ENCODE measurements at places on chromosomes 3 and 15. TPM values are rescaled to one million over a fixed set of nuclear protein-coding genes. Genes with fewer than 3 reads are reported as not detected.

GRCh38 chr3:187943677-187944389, 198.6 kb upstream of the BCL6 start:
- no peak for DNase-seq

DNA sequence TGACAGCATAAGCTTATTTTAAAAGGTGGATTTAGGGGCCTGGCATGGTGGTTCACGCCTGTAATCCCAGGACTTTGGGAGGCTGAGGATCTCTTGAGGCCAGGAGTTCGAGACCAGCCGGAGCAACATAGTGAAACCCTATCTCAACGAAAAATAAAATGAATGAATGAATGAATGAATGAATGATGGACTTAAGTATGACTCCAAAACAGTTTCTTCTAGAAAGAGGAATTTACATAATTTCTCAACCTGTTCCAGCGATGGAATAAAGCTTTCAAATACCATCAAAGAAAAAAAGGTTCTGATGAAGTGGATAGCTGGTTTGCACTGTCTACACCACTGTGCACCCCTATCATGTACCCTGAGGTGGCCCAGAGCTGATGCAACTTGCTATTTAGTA, 20.1 kb upstream of the NR2C2 start:
- DNase-seq: no peak

The SLC51A gene
- polyA plus RNA-seq: 10.5 TPM

DNA sequence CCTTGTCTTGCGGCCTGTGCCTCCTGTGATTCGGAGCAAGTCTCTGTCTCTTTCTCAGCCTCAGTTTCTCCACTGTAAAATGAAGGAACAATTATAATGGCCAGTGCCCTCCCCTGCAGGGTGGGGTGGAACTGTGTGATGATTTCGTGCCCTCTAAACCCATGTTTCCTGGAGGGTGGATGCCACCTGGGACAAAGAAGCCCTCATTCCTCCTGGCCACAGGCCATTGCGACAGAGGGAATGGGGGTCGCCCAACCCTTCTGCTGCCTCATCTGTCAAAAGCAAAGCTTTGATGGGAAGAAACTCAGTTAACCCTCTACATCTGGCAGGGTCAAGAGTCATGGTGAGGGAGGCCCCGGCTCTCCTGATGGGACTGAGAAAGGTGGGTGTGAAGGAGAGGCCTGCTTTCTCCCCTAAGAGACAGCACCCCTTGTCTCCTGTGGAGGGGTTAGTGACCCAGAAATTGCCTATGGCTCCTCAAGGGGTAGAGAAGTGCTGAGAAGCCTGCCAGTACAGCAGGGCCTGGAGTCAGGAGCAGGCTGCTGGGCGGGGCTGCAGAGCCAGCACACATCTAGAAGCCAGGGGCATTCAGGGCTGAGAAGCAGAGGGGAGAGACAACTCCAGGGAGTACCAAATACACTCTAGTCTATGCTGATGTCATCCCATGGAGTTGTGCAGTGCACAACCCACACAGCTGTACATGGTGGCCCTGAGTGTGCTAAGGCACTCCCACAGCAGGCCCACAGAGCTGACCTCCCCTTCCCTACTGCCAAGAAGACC, 61.0 kb downstream of the PLXNA1 start:
- DNase-seq: no peak

The USP3 gene
- 35.9 TPM for polyA plus RNA-seq

The IQCF5 gene
- polyA plus RNA-seq: not detected

The CFAP161 gene
- polyA plus RNA-seq: 0.97 TPM

GRCh38 chr15:28873585-28874190, 12.1 kb upstream of the APBA2 start:
- DNase-seq: no peak

- no peak for DNase-seq
Observed at GRCh38 chr3:107208796-107209195, 168.4 kb upstream of the CCDC54 start.

Data from ovary (tissue), 10 donors.